ENCODE measurements at places on chromosomes 16 and 17. TPM values are rescaled to one million over a fixed set of nuclear protein-coding genes. Genes with fewer than 3 reads are reported as not detected.

Gene ICAM2
- total RNA-seq: 43.1 TPM

Gene CES3
- 1.6 TPM for total RNA-seq

- DNase-seq: no peak
These were observed 6.3 kb downstream of the CCL11 start for GRCh38 chr17:34291721-34292348.

GRCh38 chr17:27239046-27239445 is 54.9 kb upstream of the WSB1 start:
- no peak for DNase-seq

DNA sequence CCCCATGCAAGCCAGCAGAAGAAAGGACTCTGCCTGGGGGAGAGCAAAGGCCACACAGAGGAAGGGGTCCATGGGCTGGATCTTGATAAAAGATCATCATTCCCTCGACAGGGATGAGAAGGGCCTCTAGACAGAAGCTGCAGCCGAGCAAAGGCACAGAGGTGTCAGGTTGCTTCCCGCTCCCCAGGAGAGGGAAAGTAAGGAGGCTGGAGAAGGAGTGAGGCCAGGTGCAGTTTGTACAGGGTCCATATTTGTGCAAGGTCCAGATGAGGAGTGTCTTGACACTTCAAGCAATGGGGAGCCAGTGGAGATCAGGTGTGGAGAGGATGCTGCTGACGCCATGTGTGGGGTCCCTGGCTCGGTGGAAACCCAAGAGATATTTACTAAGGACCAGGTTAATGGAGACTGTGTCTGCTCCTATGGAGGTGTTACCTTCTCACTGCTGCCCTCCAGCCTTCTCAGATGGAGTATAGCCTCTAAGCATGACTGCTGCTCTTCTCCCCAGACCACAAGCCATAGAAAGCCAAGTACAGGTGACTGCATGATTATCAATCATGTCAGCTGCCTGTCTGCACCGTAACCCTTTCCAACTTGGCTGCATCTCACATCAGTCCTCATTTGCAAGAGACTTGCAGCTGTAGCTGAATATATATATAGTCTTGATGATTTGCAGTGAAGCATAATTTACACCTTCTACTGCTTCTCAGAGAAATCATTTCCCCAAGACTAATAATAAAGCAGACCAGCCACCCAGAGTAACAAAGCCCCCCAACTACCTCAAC is 21.1 kb downstream of the GAS7 start:
- no peak for DNase-seq
